SK-MEL-5 (cell line): ENCODE measurements at places on chromosomes 2 and 18.

DNA sequence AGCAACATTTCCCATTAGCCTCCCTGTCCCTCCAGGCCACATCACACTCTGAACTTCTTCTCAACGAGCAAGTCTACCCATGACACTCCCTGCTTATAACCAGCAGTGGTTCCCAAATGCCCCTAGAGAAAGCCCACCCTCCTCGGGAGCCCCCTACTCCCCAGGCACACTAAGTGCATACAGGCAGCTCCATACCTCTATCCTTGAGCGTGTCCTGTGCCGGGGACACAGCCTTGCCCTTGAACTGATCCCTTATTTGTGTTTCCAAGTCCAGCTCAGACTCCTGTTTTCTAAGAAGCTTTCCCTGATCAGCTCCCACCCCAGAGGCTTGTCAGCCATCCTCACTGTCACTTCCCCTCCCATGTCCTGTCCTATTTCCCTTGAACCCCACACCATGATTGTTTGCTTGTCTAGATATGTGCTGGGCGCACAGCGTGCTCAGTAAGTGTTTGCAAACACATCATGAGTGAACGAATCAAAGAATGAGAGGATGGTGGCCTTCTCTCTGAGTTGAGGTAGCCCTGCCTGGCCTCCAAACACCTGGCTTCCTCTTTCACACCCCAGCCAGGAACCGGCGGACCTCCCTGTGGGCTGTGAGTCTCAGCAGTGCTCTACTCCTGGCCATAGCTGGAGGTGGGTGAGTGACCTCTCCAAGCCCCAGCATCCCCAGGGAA, 2.1 kb downstream of the TEX51 start:
- DNase-seq = no peak

DNA sequence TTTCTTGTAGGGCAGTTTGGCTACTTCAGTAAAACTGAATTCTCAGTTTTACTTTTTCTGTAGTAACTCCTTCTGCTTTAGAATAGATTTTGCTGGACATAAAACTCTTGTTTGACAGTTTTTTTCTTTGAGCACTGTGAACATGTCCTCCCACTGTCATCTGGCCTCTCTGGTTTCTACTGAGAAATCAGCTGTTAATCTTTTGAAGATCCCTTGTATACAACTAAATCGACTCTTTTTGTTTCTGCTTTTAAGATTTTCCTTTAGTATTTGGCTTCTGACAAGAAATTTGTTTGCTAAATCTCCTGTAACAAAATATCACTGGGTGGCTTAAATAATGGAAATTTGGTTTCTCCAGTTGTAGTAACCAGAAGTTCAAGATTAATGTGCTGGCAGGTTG, 570.9 kb upstream of the RAB6C start:
- no peak for DNase-seq

DNA sequence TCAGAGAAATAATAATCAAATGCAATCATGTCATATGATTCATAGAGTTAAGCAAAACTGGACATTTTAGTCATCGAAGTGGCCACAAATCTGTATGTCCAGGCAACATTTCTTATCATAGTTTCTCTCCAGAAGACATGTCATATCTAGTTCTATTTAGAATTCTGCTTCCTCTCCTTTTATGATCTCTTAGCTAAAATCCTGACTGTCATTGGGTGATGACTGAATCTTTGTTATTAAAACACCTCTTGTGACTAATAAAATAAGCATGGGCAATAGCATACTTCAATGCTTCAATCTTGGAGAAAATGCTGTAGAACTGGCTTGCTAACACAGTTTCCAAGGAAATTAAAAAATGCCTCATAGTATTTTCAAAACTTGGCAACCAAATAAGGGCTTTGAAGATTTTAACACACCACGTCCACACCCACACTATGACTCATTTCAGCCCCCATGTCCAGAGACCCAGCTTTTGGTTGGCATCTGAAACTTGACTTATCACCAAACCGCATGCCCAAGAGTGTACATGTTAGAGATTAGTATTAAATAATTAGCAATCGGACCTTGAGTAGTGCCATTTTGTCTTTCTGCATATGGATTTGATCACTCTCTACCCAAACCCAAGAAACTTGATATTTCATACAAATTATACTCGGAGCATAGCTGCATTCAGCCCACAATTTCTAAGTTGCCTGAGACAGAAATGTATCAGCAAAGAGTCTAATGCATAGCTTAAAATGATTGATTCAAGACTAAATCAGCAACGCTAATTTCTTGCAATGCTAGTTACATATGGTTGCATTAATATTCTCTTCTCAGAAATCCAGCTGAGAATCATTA, 106.5 kb upstream of the ETAA1 start:
- no peak for DNase-seq

- no peak for DNase-seq
Measured at GRCh38 chr18:33573193-33573592, 4.8 kb upstream of the ASXL3 start.

DNA sequence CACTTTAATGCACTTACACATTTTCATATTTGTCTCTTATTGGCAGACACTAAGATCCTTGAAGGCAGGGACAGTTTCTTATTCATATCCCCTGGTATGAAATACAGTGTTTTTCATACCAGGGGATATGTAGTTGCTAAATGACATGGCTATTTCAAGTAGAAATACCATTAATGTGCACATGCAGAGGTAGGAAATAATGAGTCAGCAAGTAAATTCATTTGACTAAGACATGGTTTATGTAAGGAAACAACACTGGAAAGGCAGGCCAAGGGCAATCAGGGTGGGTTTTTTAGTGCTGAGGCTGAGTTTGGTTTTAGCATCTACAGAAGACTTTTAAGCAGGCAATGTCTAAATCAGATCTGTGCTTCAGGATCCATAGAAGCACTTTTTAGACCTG, 155.9 kb downstream of the WDPCP start:
- DNase-seq = no peak

DNA sequence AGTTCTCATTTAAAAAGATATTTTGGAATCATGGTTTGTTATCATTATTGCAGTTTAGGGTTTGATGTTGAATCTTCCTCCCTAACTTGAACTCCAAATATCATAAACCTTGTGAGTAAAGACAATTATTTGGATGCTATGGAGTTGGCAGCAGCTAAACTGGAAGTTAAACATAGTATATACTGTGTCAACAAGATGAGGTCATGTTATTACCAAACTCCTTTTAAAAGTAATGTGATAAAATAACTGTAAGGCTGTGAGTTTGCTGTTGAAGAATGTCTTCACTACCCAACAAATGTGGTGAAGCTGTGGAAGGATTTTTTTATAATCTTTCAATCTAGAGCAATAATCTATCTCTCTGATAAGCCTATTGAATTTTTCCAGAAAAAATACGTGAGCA, 16.0 kb downstream of the DNAH6 start:
- no peak for DNase-seq
